ENCODE measurements at places on chromosomes 1 and 21. TPM values are rescaled to one million over a fixed set of nuclear protein-coding genes. Genes with fewer than 3 reads are reported as not detected.

DNA sequence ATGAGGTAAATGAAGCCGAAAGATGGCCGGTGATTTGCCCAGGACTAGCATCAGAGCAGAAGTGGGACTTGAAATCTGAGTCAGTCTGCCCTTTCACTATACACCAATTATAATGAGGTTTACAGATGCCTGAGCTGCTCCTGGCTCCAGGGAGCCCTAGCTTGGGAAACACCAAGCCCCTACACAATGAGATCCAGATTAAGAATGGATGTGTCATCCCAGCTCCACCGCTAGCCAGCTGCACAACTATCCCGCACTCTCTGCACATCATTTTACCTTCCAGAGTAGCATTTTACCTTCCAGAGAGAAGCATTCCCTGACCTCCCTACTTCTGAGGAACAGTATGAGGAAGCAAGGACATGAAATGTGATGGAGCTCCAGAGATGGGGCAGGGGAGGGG lies 27.0 kb downstream of the SERTAD4 start:
- peak; percentile 84 for DNase-seq

GRCh38 chr1:10082785-10083479 lies 50.2 kb downstream of the UBE4B start:
- DNase-seq = no peak

DNA sequence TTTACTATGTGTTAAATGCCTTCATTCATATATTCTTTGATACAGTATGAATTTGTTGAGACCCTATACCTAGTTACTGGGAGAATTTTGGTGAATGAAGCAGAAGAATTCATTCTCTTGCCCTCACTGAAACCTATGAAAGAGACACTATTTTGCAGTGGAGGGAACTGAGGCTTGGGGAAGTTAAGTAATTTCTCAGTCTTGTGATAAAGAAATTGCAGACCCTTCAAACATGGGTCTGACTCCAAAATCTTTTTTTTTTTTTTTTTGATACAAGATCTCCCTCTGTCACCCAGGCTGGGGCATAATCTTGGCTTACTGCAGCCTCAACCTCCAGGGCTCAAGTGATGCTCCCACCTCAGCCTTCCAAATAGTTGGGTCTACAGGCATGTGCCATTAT lies 132.1 kb downstream of the DNM3 start:
- DNase-seq = no peak

GRCh38 chr1:147561472-147561840 lies 20.2 kb downstream of the BCL9 start:
- DNase-seq = no peak

- no peak for DNase-seq
Measured at GRCh38 chr1:55285834-55286233, 70.7 kb upstream of the USP24 start.

GRCh38 chr1:3186526-3186921 lies 117.5 kb downstream of the PRDM16 start:
- peak; percentile 89 for DNase-seq

- peak; percentile 78 for DNase-seq
Measured at GRCh38 chr1:115063228-115063901, 25.9 kb downstream of the TSPAN2 start.

GRCh38 chr1:247357781-247358211 lies 26.1 kb upstream of the ZNF496 start:
- DNase-seq = peak; percentile 79

DNA sequence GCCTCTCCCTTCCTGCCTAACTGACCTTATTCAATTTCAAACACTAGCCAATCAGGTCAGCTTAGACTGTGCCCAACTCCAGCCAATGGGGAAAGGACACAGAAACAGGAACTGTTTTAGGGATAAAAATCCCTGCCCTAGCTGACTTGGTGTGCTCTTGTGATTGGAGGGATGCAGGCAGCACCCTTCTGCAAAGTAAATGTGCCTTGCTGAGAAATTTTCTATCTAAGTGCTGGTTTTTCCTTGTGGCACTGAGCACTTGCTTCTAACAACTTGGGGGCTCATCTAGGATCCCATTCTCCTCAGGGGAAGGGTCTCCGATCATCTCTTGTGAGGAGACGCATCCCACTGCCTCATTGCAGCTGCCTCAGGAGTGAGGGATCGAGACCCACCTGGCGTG lies 10.7 kb upstream of the CD2 start:
- no peak for DNase-seq

DNA sequence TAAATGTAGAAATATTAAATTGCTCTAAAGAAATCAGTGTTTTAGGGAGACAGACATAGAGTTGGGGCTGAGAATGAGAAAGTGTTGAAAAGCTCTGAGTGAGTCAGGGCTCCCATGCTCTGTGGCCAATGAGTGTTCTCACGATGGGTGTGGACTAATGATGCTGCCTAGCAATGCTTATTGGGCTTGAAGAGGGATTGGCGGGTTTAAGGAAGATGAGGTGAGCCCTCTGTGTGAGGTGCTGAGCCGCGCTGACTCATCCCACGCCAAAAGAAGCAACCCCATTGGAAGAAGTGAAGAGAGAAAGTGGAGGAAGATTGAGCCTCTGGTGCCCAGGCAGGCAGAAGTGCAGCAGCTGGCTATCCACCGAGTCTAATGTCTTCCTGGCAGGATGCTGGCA lies 65.1 kb upstream of the DPT start:
- DNase-seq = peak; percentile 35

GRCh38 chr1:211734791-211735190 lies 59.4 kb upstream of the NEK2 start:
- peak; percentile 38 for DNase-seq

DNA sequence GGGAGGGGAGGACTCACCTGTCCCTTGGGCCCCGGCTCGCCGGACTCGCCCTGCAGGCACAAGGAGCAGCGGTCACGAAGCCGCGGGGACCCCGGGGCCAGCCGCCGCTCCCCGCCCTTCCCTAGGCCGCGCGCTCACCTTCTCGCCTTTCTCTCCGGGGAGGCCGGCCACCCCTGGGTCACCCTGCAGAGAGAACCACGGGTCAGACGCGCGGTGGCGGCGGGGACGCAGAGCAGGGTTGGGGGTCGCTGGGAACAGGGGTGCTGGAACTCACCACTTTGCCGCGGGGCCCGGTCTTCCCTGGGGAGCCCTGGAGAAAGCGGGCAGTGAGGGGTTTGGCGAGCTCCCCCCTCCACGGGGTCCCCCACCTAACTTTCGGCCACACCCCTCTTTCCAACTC lies 13.3 kb downstream of the COL9A2 start:
- no peak for DNase-seq

DNA sequence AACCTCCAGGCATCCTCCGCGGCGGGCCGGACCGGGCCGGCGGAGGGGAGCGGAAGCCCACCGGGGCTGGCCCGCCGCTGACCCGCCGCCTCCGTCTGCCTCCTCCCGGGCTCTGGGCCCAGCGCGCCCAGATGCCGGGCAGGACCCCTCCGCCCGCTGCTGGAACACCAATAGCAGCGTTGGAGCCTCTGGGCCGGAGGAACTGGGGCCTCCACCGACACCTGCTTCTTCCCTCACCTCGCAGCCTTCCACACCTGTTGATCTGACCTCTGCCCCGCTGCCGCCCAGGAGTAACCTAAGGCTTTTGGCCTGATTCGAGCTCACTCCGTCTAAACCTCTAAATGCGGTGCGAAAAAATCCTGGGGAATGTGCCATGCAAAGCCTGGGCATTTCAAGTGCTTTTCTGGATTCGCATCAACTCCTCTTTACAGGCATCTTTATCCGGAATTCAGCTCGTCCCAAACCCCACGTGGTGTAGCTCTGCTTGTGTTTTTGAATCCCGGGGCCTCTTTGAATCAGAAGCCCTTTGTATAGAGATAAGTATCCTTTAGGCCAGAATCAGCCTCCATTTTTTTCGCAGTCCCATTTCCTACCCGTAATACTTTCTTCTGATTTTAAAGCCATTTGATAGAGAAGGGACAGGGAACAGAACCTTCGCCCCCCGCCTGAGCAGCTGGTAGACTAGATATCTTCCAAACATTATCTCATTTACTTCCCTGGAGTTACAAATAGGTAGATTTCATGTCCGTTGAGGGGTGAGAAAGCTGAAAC lies 680 bp upstream of the CNN3 start:
- peak; percentile 72 for DNase-seq

DNA sequence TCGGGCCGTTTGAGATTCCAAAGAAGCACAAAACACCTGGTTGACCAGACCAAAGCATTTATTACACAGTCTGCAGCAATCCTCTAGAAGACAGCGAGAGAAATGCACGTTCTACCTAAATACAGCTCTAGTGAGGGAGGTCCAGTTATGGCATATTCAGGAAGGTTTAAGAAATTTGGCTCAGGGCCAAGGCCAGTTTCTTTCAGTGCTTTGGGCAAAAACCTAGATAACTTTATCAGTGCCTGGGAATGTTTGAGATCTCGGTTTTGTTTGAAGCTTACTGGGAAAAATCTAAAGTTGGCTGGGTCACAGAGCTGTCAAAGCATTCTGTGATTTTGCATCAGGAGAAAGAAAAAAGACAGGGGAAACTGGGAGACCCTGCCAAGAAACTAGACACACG lies 514.0 kb upstream of the TMPRSS15 start:
- no peak for DNase-seq

DNA sequence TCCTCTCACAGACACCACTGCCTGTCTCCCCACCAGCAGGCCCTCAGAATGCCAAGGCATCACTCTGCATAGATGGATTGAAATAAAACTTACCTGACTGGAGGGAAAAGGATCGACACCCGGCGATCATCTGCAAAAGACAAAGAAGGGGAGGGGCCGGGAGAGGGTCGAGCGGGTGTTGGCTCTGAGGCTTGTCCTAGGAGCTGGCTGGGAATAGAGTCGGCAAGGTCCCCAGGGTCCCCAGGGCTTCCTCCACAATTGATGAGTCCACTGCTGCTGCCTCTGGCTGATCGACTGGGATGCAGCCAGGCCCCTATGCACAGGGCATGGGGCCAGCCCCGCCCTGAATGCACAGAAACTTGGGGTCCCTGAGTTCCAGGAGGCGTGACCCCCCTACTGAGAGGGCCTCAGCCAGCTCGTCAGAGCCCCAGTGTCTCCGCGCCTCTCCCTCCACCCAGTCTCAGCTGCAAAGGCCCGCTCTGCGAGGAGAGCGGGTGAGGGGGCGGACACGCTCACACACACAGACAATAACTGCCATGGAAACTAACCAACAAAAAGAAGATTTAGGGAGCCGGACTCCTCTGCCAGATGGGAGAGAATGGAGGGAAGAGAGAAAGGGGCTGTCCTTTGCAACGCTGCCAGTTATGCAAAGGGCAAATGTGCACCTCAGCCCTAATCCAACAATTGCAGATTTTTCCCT lies at the start of gene KLHDC8A:
KLHDC8A (minus strand) TSS at position 483 of the 700 bp plus-strand sequence. CDS start 13,318 bp downstream, outside the sequence.
- no peak for DNase-seq

- no peak for DNase-seq
Measured at GRCh38 chr1:60553730-60554129, 480.2 kb upstream of the C1orf87 start.

DNA sequence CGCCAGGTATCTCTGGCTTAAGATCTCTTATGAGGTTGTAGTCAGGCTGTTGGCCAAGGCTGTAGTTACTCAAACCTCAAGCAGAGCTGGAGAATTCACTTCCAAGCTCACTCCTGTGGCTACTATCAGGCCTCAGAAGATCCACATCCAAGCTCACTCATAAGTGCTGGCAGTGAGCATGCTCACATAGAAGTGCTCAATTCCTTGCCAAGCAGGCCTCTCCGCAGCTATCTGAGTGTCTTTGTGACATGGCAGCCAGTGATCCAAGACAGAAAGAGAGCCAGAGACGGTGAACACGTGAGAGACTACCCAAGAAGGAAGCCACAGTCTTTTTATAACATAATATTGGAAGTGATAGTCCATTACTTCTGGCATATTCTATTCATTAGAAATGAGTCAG lies 278.2 kb downstream of the PAPPA2 start:
- DNase-seq = no peak

DNA sequence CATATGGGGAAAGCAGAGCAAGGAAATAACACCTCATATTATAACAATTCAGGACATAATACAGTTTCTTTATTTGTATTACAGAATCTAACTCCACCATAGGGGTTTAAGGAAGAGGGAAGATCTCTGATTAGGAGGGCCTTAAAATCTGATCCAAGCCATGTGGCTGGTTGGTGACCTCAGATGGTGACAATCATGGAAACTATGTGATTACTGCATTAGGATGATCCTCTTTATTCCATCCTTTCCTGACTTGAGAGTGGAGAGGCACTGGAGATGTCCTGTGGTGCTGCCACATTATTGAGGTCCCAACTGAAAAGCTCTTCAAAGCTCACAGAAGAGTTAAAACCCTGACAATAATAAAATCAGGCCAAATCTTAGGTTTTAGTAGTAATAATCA lies 168.1 kb upstream of the BEND5 start:
- DNase-seq = no peak

- DNase-seq = no peak
Measured at GRCh38 chr1:204405988-204406387, 5.6 kb downstream of the PPP1R15B start.

DNA sequence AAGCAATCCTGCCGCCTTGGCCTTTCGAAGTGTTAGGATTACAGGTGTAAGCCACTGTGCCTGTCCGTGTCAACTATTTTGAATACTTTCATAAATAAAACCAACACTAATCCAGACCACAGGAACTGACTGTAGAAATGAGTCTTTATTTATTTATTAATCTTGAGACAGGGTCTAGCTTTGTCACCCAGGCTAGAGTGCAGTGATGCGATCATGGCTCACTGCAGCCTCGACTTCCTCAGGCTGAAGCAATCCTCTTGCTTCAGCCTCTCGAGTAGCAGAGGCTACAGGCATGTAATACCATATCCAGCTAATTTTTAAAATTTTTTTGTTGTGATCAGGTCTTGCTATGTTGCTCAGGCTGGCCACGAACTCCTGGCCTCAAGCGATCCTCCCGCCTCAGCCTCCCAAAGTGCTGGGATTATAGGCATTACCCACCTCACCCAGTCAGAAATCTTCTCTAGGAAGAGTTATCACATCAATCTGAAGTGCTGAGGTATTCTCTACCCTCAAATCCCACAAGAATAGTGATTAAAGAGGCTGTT lies 21.7 kb upstream of the CPLANE2 start:
- no peak for DNase-seq

DNA sequence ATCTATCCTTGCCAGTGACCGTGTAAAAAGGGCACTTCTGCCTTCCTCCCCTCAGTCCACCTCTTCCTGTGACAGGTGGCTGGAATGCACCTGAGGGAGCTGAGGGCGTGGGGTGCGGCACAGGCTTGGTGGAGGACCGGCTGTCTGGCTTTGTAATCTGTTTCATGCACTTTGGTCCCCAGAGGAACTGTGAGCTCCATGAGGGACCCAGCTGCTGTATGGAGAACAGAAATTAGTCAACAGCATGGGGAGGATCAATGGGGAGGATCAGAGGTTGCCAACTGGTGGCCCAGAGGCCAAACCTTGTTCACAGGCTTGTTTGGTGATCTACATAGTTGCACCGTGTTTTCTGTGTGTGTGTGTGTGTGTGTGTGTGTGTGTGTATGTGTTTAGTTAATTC lies 19.0 kb upstream of the LUZP1 start:
- no peak for DNase-seq

The DCAF6 gene
- 26.9 TPM for total RNA-seq

The DDR2 gene
- total RNA-seq = 23.9 TPM

The DNM3 gene
- 4.3 TPM for total RNA-seq

The DNAJC28 gene
- total RNA-seq = 2.6 TPM

The FOXD3 gene
- 0.12 TPM for total RNA-seq

The NR1I3 gene
- not detected for total RNA-seq

The KCNJ15 gene
- total RNA-seq = 35.4 TPM

The LCE2C gene
- total RNA-seq = not detected

The BGLAP gene
- total RNA-seq = not detected

The APOBEC4 gene
- total RNA-seq = not detected
